Transverse colon (tissue), 4 donors: ENCODE measurements at places on chromosomes 7 and 10.

- DNase-seq: no peak
Observed at GRCh38 chr7:875051-875450, 1.3 kb upstream of the GET4 start.

- no peak for DNase-seq
Observed at GRCh38 chr7:30618080-30618676, 23.5 kb downstream of the GARS1 start.

DNA sequence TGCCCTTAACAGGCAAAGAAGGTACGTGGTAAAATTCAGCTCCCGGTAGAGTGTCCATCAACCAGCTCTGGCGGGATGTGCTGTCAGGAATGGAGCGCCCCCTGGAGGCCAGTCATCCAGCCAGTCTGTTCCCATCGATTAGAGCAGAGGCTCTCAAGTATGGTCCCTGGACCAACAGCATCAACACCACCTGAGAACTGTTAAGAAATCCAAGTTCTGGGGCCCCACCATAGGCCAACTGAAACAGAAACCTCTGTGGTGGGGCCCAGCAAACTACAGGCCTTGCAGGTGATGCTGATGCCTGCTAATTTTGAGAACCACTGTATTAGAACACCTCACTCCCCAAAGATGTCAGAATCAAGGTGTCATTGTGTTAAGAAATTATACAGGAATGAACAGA is 109.2 kb downstream of the DPY19L1 start:
- DNase-seq: peak; percentile 38

- no peak for DNase-seq
Observed at GRCh38 chr10:72219235-72219814, 3.2 kb upstream of the ASCC1 start.

GRCh38 chr7:41655426-41655825 is 47.5 kb downstream of the INHBA start:
- DNase-seq: no peak

- no peak for DNase-seq
Observed at GRCh38 chr7:99563650-99564049, 5.2 kb downstream of the ZNF655 start.

DNA sequence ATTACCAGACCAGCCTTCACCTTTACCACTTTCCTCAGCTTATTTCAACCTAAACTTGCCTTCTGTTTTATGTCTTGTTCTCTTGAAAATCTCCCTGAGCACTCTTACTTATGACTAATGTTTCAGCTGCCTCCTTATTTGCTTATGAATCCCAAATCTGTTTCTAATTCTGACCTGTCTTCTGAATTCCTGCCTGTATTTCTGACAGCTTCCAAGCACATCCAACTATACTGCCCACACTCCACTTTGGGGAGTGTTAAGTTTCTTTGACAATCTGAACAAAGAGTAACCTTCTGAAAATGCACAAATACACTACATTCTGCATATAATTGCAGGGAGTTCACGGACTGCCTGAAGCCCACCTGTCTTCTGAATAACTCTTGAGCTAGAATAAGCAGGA is 48.7 kb downstream of the ARMC3 start:
- no peak for DNase-seq

GRCh38 chr10:34789966-34790506 is 25.1 kb downstream of the PARD3 start:
- no peak for DNase-seq

DNA sequence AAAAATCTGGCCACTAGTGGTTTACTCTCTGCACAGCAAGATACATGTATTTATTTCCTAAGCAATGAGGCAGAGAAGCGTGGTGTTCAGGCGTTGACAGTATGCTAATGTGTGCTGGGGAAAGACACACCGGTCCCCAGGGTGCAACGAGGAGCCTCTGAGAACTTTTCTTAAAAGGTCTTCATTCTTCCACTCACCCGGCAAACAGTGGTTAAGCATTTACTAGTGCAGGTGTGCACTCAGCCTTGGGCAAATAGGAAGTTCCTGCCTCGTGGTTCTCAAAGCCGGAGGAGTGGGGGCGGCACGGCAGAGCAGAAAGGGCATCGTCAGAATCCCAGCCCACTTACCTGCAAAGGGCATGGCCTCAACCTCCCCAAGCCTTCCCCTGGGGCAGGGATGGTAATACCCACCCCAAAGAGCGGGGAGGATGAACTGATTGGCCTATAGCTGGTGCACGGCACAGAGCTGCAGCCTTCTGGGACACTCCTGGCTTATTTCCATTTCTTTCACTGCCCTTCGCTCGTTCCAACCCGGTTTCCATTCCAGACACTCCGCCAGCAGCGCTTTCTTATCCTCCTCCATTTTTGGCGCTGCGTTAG is 184.3 kb upstream of the CTBP2 start:
- DNase-seq: peak; percentile 43

- DNase-seq: no peak
Observed at GRCh38 chr7:13894377-13894776, 95.1 kb downstream of the ETV1 start.

GRCh38 chr7:122881324-122881723 is 4.9 kb downstream of the CADPS2 start:
- DNase-seq: no peak

DNA sequence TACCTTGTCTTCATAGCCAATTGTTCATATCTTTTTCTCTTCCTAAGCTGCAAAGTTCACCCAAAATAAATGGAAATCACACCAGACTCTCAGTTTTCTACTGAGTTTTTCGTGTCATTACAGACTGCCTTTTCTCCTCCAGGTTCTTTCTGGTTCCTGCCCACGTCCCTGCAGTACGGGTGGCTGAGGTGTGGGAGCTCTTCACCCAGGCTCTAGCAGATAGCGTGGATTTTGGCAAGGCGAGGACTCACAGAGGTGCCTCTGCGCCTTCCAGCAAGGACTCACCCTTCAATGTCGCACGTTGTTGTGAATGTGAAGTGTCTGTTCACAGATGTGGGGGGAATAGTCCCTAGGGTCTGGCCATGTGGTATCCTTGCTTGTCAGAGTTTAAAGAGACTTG is 71.6 kb downstream of the ABCA13 start:
- no peak for DNase-seq

DNA sequence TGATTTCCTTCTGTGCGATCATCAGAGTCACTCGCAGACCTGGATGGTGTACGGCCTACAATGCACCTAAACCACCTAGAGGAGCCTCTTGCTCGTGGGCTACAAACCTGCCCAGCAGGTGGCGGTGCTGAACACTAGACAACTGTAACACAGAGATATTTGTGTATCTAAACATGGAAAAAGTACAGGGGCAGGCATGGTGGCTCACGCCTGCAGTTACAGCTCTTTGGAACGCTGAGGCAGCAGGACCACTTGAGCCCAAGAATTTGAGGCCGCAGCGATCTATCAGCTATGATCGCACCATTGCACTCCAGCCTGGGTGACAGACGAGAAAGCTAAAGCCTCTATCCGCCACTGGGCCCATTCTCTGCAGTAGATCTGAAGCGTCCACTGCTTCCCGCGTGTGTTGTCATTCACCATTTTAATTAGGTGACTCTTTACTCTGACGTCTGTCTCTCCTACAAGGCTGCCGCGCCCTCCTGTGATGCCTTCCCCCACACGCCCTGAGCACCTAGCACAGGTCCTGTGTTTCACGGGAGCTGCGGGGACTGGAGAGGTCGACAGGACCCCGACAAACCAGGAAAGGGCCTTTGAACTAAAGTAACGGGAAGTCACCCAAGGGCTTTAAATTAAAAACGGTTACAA is 774 bp downstream of the TUBGCP2 start:
- peak; percentile 91 for DNase-seq

DNA sequence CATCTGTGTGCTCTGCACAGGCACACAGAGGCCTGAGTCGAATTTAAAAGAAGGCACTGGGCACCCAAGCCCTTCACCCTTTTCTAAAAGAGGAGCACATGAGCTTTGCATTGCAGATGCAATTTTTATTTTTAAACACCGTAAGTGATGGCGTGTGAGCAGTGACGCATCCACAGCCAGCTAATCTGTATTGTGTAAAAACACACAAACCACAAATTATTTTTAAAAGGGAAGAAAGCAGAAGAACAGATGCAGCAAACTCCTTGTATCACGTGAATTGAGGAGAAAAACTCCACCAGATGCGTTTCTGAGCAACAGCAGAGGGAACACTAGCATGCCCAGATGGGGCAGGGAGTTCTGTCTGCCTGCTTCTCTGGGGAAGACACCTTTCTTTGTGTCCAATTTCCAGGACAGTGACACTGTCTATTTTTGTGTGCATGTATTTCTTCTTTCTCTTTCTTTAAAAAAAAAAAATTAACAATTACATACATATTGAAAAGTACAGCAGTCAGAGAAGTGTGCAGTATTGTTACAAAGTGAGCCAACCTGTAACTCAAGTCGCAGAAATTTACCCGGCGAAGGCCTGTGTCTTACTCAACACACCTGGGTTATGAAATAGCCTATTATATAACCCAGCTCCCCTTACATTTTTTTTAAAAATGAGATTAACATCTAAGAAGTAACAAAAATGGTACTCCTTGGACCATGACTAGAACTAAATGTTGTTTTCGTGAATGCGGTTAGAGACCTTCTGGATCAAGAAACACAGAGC is 39.2 kb downstream of the EEPD1 start:
- DNase-seq: no peak

DNA sequence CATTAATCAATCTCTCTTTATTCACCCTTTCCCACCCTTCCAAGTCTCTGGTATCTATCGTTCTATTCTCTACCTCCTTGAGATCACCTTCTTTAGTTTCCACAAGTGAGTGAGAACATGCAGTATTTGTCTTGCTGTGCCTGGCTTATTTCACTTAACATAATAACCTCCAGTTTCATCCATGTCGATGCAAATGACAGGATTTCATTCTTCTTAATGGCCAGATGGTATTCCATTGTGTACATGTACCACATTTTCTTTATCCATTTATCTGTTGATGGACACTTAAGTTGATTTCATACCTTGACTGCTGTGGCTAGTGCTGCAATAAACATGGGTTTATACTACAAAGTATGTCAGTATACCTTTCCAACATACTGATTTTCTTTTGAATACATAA is 3.8 kb upstream of the AOAH start:
- DNase-seq: no peak

DNA sequence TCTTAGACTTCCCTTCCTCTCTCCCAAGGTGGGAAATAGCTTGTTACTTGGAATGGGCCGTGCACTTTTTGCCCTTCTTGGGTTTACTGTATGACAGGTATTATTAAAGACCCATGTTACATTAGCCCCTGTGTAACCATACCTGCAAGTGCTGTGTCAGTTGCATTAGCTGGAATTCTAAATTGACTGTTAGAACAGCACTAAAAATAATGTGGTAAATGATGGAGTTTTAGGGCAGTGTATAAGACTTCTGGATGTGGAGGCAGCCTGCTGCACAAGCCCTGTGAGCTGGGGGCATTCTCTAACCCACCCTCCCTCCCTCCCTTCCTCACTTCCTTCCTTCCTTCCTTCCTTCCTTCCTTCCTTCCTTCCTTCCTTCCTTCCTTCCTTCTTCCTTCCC is 52.7 kb downstream of the GALNT17 start:
- no peak for DNase-seq

DNA sequence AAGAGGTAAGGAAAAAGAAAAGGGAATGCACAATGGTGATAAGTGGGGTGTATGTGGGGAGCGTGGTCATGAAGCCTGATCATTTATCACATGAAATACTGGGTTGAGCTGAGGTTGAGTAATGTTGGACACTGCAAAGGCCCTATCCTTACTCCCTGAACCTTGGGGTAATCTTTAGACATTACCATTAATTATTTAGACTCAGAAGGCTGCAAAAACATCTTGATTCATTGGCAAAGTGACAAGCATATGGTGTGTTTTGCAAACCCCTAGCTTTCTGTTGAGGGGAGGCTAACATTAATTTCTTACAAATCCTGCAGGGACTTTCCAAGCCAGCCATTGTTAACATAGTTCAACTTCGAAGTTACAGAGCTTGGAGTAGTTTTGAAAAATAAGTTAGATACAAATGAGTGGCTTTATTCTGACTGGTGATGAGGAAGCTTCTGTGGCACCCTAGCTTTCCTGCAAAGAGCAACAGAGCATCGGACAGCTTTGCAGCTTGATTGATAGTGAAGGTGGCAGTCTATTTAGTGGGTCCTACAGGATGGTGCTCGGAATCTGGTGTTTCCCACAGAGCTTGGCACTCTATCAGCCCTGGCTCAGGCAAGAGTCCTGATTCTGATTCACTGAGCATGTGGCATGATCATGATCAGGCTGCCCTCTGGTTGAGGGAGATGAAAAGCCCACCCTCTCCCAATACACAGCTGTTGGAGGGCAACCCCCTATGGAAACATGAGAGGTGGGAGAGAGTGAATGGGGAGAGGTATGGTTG is 153.7 kb upstream of the NPVF start:
- DNase-seq: no peak

DNA sequence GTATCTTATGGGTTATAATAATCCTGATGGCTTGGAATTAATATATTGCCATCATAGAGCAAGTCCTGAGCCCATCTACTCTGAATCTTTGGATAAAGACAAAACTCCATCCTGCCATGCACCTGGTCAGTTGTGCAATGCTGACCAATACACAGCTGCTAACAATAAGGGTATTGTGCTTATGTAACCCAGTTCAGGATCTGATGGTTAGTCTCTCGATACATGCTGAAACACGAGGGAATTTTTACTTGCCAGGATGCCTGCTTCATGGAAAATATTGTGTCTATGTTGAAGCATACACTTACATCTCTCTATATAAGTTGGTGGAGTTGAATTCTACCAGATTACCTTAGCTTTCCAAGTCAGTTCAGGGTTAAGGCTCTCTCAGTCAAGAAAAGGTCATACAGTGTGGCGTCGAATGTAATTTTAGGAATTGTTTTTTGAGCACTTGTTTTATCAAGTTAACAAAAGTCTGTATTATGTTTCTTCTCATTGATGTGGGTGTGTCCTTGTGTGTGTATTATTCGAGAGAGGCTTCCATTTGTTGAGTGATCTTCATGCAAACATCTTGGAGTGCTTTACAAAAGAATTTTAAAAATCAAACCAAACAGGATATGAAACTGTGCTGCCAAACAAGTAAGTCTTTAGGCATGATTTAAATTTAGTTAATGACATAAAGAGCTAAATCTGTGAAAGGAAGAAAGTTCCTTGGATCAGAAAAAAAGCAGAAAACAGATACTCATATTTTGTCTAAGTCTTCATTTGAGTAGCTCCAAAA is 449.1 kb downstream of the SUGCT start:
- no peak for DNase-seq

GRCh38 chr7:35701287-35701900 is 6.5 kb upstream of the HERPUD2 start:
- no peak for DNase-seq

- no peak for DNase-seq
Observed at GRCh38 chr10:78648256-78648860, 420.4 kb upstream of the ZMIZ1 start.
